HAP-1 (cell line): ENCODE measurements at places on chromosomes 5 and 9.

- no peak for DNase-seq
These were observed 33.2 kb downstream of the HABP4 start for GRCh38 chr9:96483197-96483596.

GRCh38 chr9:78612091-78612490, 315.2 kb downstream of the PSAT1 start:
- no peak for DNase-seq

DNA sequence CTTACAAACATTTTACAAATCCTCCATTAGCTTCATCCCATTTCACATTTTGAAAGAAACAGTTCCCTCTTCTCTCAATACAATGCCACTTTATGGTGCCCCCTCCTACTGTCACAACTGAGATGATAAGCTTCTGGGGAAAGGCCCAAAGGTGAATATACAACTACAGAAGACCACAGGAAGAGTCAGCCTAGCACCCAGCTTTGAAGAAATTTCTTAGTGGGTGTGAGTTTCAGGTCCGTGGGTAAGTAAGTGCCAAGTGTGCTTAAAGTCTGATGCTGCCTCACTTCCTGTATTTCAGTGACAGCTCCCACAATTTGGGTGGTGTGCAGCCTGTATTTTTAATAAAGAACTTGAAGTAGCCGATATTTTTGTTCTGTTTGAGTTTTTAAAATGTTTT, 68.1 kb downstream of the ARHGEF28 start:
- no peak for DNase-seq

GRCh38 chr5:37077146-37077545, 172.0 kb downstream of the CPLANE1 start:
- no peak for DNase-seq

DNA sequence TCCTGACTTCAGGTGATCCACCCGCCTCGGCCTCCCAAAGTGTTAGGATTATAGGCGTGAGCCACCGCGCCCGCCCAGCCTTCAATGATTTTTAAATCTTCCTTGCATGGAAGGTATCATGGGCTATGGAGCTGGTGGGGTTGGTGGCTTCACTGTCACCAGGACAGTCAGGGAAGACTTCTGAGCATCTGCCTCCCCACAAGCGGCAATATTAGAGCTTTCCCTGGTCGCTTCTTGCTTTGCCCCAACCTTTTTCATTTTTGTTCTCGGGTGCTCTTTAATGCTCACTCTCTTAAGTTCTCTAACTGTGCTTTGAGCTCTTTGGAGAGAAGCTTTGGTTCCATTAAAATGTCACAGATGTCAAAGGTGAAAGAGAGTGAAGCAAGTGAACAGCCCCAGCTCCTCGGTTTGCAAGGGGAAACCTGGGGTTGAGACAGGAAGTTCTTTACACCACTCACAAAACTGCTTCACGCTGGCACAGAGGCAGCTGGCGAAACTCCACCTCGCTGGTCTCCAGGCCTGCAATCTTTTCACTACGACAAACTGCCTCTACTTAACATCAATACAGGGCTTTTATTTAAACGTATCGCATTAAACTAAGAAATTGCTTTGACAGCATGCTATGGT, 142.5 kb upstream of the RETREG1 start:
- no peak for DNase-seq

- no peak for DNase-seq
These were observed 36.5 kb upstream of the HSPA9 start for GRCh38 chr5:138611678-138612218.

DNA sequence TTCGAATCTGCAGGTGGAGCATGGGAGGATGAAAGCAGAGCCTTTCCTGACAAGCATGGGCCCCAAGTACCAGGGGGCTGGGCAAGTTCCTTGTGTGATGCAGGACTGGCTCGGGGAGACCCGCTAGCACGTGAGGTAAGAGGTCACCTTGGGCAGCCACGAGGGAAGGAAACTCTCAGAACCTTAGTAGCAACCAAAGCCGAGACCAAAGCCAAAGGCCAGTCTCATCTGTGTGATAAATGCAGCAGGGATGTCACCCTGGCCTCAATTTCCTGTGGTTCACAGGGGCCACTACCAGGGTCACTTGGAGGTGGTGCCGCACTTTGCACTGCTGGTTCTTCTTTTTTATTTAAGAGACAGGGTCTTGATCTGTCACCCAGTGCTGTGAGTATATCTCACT, 39.5 kb downstream of the PRRT1B start:
- DNase-seq, result no peak

DNA sequence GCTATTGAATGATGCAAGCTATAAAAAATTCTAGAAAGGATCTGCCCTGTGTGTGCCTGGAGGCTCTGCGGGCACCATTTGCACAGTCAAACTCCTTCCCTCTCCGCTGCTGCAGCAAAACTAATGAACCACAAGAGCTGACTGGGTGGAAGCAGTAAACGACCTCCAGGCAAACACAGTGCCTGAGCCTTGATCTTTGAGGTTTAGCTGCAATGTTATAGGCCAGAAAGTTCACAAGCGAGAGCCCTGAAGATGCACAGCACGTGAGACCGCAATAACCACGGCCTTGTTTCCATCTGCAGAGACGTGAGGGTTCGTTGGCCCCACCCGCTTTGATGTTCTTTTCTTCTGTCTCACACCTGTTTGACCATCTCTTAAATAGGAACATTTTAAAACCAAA, 69.2 kb upstream of the S1PR3 start:
- no peak for DNase-seq

DNA sequence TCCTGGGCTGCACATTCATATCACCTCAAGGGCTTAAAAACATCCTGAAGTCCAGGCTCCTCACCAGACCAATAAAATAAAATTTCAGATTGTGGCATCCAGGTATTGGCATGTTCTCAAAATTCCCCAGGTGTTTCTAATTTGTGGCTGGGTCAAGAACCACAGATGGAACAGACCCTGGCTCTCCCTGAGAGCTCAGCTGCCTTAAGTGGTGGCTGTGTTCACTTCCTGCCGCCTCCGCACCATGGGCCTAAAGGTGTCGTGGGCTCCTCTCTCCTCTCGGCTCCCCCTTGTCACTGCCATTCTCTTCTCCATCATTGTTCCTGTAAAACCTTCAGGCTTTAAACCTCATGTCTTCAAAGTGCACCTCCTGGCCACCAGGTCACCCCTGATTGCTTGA, 17.8 kb upstream of the CCNJL start:
- no peak for DNase-seq

- no peak for DNase-seq
These were observed 45.2 kb downstream of the RABGAP1 start for GRCh38 chr9:122986010-122986409.

- no peak for DNase-seq
These were observed 52.7 kb upstream of the NR5A1 start for GRCh38 chr9:124559871-124560270.

GRCh38 chr9:133121915-133122550, 993 bp upstream of the RALGDS start:
- no peak for DNase-seq

- no peak for DNase-seq
These were observed 32.8 kb upstream of the SEMA4D start for GRCh38 chr9:89530726-89531125.

- DNase-seq, result peak; percentile 55
These were observed 64.8 kb downstream of the UNC13B start for GRCh38 chr9:35226651-35227050.

GRCh38 chr5:43687275-43687674, 84.3 kb downstream of the NNT start:
- no peak for DNase-seq

GRCh38 chr5:178419651-178420050, 170.5 kb downstream of the COL23A1 start:
- DNase-seq, result no peak

GRCh38 chr5:143208781-143209510, 194.5 kb downstream of the NR3C1 start:
- no peak for DNase-seq

GRCh38 chr9:6498982-6499381, 86.0 kb downstream of the UHRF2 start:
- DNase-seq, result no peak

- no peak for DNase-seq
These were observed 1.0 kb downstream of the HMGCS1 start for GRCh38 chr5:43312076-43312661.

DNA sequence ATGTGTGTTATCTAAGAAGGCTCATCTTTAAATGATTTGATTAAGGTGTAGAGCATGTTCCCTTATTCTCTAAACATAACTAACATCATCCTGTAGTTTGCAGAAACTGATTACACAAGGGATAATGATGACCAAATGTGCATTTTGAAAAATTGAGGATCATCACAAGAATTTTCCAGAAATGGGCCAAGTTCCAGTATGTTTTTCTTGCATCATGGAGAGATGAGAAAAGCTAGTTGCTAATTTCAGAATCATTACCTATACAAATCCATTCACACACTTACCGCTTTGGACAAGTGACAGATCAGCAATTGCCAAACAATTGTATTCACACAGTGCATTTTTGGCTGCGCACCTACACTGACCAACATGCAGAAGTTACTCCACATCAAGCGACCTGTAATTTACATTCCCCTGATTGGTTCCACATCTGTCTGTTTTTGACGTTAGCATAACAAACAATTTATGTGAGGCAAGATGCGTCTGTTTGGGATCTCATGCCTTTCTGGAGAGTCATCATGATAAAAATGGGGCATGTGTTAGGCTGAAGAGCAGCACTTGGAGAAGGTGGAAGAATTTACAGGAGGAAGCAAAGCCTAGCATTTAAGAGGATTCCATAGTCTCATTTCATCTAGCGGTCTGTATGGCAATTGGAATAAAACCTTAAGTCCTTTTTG, 2.8 kb upstream of the BNC2 start:
- no peak for DNase-seq

DNA sequence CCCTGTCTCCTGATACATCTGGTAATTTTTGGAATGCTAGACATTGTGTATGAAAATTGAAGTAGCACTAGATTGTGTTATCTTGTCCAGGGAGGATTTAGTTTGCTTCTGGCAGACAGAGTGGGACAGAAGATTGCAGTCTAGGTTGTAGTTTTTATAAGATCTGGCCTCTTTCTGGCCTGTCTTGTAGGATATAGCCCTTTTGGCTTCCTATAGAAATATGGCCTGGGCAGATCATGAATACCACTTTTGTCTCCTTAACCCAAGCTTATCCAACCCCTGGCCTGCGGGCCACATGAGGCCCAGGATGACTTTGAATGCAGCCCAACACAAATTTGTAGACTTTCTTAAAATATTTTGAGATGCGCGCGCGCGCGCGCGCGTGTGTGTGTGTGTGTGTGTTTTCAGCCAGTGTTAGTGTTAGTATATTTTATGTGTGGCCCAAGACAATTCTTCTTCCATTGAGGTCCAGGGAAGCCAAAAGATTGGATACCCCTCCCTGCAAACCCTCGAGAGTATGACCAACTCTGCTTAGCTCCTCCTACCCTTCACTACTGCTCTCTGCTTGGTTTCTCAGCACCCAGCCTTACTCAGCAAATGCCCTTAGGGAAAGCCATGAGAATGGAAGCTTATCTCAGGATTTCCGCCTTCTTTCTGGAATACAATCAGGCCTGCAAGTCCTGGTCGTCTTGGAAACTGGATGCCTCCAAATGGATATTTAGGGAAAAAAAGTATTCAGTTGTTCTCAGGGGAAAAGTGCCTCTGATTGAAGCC, 26.5 kb downstream of the ANKRD33B start:
- peak; percentile 92 for DNase-seq

DNA sequence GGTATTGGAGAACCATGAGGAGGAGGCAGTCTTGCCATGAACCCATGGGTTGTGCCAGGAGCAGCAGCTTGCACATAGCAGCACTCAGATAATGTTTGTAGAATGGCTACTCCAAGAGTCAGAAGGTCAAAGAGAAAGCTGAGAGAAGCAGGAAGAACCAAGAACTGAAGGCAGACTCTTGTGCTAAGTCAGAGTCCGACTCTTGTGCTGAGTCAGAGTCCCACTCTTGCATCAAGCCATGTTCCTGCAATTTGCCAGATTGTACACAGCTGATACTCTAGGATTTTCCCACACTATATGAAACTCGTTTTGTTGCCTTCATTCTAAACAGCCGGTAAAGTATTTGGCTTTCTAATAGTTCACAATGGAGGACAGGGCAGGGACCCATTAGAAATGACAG, 26.2 kb upstream of the HSPA9 start:
- DNase-seq, result no peak

DNA sequence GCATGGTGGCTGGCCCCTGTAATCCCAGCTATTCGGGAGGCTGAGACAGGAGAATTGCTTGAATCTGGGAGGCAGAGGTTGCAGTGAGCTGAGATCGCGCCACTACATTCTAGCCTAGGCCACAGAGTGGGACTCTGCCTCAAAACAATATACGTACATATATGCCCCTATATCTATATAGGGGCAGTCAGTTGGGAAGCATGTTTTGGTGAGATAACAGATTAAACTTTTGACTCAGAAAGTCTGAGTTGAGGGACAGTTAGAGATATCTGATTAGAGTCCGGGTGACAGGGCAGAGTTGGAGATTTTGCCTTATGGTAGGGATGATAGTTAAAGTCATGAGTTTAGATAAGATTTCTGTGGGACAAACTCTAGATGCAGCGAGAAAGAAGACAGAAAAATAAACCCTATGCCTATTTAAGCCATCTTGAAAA, 71.8 kb upstream of the ALDH1A1 start:
- DNase-seq, result no peak

DNA sequence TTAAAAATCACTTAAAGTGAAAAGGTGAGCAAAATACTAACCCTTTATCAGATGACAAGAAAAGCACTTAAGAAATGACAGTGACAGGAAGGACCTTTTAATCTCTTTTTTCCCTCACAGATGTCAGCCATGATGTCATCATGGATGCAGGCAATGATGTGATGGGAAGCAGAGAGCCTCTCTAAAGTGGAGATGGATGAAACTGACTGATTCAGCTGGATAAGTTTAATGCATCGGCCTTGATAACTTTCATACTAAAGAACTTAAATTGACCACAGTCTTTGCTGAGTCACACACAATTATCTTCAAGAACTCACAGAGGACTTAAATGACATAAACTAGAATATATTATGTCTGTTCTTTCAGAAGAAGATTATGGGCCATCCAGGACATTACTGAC, 153.2 kb upstream of the FGF10 start:
- DNase-seq, result no peak

DNA sequence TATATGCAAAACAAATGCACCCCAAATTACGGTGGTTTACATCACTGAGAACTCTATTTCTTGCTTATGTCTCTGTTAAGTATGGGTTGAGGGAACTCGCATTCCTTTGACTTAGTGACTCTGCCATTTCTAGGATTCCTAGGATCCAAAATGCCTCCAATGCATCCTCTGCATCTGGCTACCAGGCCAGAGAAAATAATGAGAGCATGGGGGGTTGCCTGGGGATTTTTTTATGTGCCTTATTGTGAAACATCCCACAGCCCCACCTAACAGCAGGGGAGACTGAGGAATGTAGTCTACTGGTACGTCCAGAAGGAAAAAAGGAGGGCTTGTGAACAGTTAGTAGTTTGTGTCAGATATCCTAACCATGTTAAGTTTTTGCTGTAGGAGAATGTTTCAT, 466.0 kb upstream of the ARRDC3 start:
- no peak for DNase-seq

GRCh38 chr5:139391570-139392323, 2.0 kb upstream of the MZB1 start:
- no peak for DNase-seq

GRCh38 chr5:83277154-83277553, 194.4 kb upstream of the VCAN start:
- DNase-seq, result no peak

- no peak for DNase-seq
These were observed 115.1 kb upstream of the IRX4 start for GRCh38 chr5:1997640-1998347.
